ENCODE measurements at places on chromosomes 1 and 21.

- DNase-seq: peak; percentile 54
Observed at GRCh38 chr1:244836135-244836521, 670 bp downstream of the COX20 start.

DNA sequence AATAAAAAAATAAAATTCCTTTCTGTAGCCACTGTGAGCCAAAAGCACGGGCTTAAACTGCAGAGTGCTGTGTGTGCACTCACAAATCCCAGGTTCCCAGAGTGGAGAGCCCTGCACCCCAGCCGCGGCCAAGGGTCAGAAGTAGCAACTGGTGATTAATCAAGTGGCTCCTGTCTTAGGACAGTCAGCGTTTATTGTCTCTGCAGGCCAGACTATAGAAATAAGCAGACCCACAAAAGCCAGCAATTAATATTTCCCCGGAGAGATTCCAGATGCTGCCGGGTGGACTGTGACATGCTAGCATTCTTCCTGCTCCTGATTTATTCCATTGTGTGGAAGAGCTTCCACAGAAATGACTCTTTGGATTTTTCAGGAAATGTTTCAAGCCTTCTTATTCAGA, 412.2 kb downstream of the KIF26B start:
- no peak for DNase-seq

GRCh38 chr1:212388985-212389716, 25.5 kb downstream of the PACC1 start:
- DNase-seq: no peak

- DNase-seq: no peak
Observed at GRCh38 chr1:235617808-235618207, 31.8 kb downstream of the GNG4 start.

DNA sequence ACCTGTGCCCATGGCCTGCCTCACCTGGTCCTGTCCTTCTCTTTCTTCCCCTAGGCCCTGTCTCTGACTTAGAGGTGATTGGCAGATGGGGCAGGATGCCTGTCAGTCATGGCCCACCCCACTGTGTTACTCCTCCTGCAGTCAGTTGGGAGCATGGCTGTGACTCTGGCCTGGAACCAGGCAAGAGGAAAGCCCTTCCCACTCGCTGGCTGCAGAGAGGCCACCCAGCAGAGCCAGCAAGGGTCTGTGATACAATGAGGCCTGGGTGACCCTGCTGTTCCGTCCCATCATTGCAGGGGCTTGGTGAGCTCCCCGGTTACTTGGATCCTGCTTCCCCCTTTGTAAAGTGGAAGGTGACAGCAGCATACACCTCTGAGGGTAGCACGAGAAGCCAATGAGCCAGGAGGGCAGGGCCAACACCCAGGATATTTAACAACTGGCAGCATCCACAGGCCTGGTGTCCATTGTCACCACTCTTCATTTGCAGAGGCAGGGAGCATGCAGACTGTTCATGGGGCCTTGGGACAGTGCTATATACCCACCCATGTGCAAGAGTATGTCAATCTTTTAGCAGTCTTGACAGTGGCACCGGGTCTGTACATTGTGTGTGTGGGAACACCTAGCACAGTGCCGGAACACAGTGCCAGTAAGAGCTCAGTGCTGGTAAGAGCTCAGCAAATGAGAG, 191.0 kb upstream of the C1orf174 start:
- DNase-seq: no peak

- no peak for DNase-seq
Observed at GRCh38 chr1:5796028-5796427, 196.2 kb downstream of the NPHP4 start.

- DNase-seq: no peak
Observed at GRCh38 chr1:246162560-246162959, 344.5 kb downstream of the SMYD3 start.

DNA sequence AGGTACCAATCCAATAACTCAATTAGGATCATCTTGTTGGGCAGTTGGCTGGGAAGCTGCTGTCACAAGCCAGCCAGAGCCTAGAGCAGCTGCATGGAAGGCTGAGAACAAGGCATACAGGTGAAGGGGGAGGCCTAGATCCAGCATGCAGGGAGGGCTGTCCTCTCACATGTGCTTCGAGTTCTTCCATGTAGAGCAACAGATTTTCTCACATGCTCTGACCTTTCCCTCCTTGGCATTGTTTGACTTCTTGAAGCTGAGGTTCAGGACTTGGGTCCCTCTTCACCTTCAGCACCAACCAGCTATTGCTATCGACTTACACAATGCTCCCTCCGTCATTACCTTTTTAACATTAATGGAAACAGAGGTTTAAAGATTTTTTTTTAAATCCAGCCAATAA, 257.7 kb downstream of the ATG4C start:
- no peak for DNase-seq

DNA sequence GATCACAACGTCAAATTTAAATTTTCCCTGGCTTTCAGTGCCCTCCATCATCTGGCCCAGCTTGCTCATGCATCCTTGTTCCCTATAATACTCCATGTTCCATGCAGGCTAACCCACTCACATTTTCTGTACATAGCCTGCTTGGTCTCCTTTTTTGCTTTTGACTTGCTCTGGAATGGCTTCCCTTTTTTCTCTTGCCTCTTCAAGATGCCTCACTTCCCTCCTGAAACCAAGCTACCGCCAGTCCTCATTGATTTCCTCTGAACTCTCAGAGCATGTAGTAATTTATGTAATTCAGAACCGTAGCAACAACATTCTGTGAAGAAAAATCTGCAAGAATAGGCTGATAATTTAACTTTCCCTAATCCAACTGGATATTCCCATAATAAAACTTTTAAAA, 10.3 kb downstream of the CAP1 start:
- no peak for DNase-seq

DNA sequence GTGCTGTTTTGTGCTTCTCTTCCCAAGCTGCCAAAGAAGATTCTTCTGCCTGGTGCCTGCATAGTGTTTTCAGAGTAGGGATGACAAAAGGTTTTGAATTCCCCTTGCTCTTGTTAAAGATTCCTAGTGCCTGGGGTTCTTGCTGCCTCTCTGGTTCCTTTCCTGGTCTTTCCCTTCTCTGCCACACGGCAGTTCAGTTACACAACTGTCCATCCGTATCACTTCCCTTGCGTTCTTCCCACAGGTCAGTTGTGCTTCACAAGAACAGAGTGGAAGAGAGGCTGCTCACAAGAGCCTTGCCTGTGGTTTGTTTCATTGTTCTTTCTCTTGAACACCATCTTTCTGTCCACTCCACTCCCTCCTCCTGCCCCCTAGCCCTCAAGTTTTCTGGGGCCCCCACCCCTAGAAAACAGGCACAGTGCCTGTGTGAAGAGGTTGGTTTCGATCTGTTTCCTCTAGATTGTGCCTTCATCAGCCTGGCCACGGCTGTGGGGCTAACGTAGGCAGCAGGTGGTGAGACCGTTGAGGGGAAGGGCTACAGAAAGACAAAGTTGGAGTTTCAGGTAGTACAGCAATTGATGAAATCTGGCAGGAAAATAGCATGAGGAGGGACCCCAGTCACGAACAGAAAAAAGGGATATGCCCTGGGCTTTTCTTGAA, 5.8 kb downstream of the VASH2 start:
- DNase-seq: no peak

GRCh38 chr1:24021403-24022266, 41.5 kb upstream of the SRSF10 start:
- no peak for DNase-seq

- DNase-seq: no peak
Observed at GRCh38 chr21:41701749-41702148, 65.1 kb downstream of the RIPK4 start.

GRCh38 chr1:191857600-191857999, 300.7 kb upstream of the RGS18 start:
- no peak for DNase-seq

- no peak for DNase-seq
Observed at GRCh38 chr1:117696561-117696960, 90.7 kb downstream of the TENT5C start.

- DNase-seq: no peak
Observed at GRCh38 chr21:26212220-26212619, 41.6 kb upstream of the APP start.

GRCh38 chr1:234897754-234898454, 230.7 kb downstream of the TOMM20 start:
- no peak for DNase-seq

- DNase-seq: no peak
Observed at GRCh38 chr1:106276871-106277270, 779.6 kb upstream of the PRMT6 start.

DNA sequence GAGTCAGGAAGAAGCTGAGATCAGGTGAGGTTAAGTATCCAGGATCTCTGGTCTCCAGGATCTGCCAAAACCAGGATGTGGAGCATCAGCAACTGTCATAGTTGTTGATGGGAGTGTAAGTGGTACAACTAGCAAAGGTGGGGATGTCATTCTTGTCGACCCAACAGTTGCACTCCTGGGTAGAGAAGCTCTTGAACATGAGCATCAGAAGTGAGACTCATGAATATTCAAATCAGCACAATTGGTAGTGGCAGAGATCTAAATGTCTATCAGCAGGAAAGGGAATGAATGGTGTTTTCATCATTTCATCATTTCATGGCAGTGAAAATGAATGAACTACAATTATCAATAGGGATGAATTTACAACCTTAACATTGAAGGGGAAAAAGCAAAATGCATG, 4.2 kb upstream of the LAD1 start:
- no peak for DNase-seq

- DNase-seq: no peak
Observed at GRCh38 chr1:2810899-2811532, 9.5 kb upstream of the TTC34 start.

- DNase-seq: no peak
Observed at GRCh38 chr1:15690317-15690716, 6.2 kb downstream of the PLEKHM2 start.

GRCh38 chr1:6545276-6546112, 8.8 kb downstream of the NOL9 start:
- DNase-seq: no peak

DNA sequence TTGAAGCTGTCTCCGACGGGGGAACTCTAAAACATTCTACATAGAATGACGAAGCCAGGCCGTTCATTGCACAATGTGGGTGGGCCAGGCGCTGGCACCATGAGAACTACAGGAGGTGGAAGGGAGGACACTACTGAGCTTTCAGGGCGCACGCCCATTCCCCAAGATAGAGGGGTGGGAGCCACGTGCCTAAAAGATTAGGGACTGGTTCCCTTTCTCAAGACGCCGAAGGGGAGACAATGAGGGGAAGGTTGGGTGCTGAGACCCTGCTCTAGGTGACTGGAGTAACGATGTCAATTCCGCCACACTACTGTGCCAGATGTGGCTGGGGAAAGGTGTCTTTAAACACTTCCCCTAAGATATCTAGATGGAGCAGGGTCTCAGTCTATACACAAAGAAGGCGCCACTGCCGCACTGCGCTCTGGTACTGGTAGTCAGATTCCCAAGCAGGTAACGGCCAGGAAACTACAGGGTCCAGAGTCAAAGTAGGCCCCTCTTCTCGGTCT, 782 bp downstream of the CSDE1 start:
- DNase-seq: no peak

GRCh38 chr1:232949636-232950196, 695 bp upstream of the NTPCR start:
- DNase-seq: no peak

GRCh38 chr1:3692598-3692997, 40.3 kb downstream of the TP73 start:
- DNase-seq: peak; percentile 56

DNA sequence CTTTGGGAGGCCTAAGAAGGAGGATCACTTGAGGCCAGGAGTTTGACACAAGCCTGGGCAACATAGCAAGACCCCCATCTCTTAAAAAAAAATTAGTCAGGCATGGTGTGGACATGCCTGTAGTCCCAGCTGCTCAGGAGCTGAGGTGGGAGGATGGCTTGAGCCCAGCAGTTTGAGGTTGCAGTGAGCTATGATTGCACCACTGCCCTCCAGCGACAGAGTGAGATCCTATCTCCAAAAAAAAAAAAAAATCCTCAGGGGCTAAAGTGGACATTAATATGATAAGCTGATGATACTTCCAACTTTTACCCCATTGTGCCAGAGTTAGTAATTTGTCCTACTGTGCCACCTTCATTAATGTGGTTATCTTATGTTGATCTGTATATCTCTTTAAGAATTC, 327.8 kb upstream of the FMN2 start:
- no peak for DNase-seq

- no peak for DNase-seq
Observed at GRCh38 chr1:156599811-156600210, 1.5 kb downstream of the GPATCH4 start.

DNA sequence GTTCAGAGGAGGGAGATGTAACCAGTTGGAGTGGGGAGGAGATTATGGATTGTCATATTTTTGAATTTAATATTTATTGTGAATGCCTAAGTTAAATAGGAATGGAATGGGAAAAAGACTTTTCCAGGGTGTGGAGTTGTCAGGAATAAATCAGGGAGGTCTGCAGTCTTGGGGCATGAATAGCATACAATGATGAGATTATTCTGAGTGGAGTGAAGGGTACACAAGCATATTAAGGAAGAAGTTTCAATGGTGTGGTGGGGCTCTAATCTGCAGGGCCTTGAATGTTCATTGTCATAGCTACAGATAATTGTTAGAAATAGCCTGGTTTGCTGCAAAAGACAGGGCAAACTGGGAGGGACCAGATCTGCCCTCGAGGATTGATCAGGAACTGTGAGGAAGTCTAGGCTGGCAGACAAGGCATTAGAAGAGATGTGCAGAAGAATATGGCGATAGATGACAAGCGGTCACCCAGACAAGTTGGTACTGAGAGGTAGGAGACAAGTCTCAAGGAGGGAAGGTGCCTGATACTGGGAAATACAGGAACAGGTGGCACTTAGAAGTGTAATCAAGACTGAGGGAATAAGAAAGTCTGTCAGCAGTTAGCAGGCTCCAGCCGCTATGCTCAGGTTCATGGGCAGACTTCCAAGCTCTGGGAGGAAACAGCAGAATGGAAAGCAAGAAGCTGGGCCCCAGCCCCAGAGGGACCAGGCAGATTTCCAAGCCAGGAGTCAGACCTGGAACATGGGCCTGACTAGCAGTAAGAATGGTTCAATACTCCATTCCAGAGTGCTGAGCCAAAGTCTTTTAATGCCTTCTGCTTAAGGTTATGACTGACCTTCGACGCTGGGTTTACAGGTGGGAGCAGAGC, 20.9 kb upstream of the RGL1 start:
- DNase-seq: peak; percentile 34

GRCh38 chr1:156400191-156400935, 31.4 kb downstream of the RHBG start:
- DNase-seq: peak; percentile 44

DNA sequence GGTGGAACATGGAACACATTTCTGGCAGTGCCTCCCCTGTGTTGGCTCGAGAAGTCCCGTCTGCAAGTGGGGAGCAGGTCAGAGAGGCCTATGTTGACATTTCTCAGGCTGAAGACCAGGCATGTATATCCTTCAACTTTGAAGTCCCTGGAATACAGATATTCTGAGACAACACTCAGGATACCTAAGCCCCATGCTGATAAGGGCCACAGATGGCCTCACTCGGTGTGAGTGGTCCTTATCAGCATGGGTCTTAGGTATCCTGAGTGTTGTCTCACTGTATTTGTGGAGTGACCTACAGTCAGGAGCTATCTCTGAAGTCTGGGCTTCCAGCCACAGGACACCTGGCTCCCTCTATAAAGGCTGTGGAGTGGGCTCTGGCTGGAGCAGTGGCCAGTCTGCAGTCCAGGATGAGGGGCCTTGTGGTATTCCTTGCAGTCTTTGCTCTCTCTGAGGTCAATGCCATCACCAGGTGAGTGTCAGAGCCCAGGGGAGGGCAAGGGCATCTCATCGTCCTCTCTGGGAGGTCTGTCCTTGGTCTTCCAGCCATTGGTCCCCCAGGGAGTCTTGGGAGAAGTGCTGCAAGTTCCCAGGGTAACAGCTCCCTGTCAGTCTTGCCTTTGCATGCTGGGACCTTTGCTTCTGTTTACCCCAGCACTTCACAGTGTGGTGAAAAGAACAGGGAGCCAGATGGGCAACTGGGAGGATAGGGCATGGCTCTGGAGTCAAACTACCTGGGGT, 29.6 kb downstream of the PROK1 start:
- no peak for DNase-seq

Measured in D341Med (cell line).